Stimulated activated naive B cell treated with anti-CD40 and anti-IgM and Interleukin-4, amounts not matched to agents 10 μg/mL and 1 μg/mL and 100 μg/mL, for 72 hours (primary cell): ENCODE measurements at places on chromosomes 2 and 18.

GRCh38 chr2:7016601-7017211 is 99.5 kb downstream of the RNF144A start:
- no peak for DNase-seq

DNA sequence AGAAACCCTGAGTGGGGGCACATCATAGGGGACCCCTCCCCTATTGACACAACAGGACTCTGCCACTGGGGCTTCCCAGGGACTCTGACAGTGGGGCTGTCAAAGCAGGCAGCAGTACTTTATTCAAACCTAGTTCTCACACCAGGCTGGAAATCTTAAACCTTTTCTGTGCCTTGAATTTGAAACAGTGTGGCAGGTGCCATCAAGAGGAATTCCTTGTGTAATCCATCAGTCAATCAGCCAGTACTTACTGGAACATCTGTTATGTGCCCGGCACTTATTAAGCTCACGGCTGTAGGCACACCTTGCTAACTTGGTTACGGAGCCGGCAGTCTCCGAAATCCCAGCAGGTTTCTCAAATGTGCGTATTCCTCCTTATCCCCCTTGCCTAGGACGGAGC is 12.0 kb downstream of the GLI2 start:
- no peak for DNase-seq

- DNase-seq, result no peak
Observed at GRCh38 chr2:75310876-75311275, 111.6 kb upstream of the TACR1 start.

DNA sequence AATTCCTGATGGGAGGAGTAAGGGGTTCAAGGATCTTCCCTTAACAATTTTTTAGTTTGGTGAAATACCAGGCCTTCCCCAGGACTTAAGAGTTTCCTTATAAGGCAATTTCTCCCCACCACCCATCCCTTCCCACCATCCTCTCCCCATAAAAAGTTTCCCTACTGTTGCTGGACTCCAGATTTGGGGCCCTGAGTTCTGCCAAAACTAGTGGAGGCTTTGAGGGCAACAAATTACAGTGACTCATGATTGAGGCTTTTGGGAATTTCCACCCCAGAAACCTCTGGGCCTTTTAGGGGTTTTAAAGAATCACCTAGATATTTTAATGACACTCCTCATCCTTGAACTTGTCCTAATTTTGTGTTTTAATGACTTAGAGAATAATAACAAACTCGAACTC is 14.3 kb upstream of the EN1 start:
- DNase-seq, result no peak

DNA sequence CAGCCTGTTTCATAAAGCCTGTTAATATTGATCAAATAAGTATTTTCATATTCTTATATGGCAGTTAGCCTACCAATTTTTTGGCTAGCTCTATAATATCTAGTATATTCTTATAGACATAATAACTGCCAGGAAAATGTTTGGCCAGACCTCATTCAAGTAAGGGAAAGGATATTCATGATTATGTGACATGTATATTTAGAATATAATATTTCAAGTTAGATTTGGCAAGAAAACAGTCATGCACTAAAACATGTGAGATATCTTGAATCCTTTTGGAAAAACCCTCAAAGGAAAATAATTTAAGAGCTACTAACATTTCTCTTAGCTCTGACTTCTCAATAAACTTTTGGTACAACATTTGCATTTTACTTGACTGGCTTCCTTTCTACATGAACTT is 694.1 kb downstream of the PLCL1 start:
- DNase-seq, result no peak

DNA sequence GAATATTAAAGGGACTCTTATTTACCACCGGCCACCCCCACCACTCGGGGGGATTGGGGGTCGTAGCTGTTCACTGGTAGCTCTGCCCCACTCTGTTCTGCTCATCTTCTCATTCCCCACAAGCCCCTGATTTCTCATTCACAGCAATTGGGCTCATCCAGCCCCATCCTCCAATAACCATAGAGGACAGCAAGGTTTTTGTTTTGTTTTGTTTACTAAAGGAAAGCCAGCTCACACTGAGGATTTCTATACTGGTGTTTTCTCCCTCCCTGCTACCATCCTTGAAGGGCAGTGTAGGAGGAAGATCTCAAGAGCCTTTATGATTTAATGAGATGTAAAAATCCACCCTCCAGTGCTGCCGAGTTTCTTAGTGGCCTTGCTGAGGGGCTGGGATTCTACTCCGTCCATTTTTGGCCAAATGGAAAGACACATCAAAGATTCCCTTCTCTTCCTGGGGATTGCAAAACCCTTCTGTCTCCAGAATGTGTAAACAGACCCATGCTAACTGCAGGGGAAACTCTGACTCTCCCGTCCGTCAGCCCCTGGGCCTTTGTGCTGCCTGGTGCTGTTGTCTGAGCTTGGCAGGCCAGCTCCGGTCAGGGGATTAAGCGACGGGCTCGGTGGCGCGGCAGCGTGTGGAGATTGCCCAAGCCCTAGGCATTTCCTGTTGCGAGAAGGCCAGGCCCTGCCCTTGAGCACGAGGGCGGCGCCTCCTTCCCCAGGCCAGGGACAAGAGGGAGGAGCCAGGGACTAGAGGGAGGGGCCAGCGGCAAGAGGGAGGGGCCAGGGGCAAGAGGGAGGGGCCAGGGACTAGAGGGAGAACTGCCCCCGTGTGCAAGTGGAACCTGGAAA is 165.0 kb downstream of the ANTXR1 start:
- no peak for DNase-seq

GRCh38 chr2:58428096-58429013 is 187.2 kb upstream of the FANCL start:
- DNase-seq, result no peak
